ENCODE measurements at places on chromosomes 13 and 19. TPM values are rescaled to one million over a fixed set of nuclear protein-coding genes. Genes with fewer than 3 reads are reported as not detected.
A peak's percentile ranks its signal among the peaks of the same experiment; 100 is the strongest.

The SSC5D gene
- 2.8 TPM for polyA plus RNA-seq

The KCNC3 gene
- polyA plus RNA-seq: 0.88 TPM

GRCh38 chr19:48351341-48351752, 12.4 kb downstream of the TMEM143 start:
- DNase-seq: peak; percentile 78

DNA sequence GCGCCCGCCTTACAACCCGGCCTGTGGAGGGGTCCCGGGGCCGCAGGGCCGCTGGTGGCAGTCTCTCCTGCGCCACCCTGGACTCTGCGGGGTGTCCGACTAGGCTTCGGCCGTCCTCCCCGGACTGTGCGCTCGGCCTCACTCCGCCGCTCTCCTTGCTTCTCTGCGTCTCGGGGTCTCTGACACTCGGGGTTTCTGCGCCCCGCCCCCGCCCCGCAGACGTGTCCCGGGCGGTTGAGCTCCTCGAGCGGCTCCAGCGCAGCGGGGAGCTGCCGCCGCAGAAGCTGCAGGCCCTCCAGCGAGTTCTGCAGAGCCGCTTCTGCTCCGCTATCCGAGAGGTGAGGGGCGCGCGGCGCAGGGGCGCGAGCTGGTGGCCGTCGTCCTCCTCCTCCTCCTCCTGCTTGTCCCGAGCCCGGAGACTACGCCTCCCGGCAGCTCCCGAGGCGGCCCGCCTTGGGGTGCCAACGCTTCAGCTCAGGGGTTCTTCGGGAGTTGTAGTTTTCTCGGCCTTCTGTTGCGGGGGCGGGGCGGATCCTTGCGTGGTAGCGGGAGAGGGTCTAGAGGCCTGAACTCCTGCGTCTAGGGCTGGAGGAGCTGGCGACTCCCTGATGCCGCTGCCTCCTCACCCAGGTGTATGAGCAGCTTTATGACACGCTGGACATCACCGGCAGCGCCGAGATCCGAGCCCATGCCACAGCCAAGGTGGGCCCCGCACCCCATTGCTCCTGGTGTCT, 627 bp downstream of the LIN7B start:
- DNase-seq: peak; percentile 76

- peak; percentile 97 for DNase-seq
Measured at GRCh38 chr19:40444000-40444824, at the start of gene SERTAD3. Gene SERTAD3, minus strand, starts transcription at chr19:40444335. Its CDS starts 2,255 bp downstream, at chr19:40442080.

Data from heart right ventricle (tissue), 16 donors.